ENCODE measurements at places on chromosomes 7 and 10. TPM values are rescaled to one million over a fixed set of nuclear protein-coding genes. Genes with fewer than 3 reads are reported as not detected.

Gene HEPACAM2
- total RNA-seq, result not detected

- DNase-seq, result peak; percentile 60
- H3K27ac ChIP-seq, result no peak overlapping the region
- H3K36me3 ChIP-seq, result no peaks in the 10 kb centered on the region
- no peak overlapping the region for H3K4me3 ChIP-seq
- no peaks in the 10 kb centered on the region for H3K27me3 ChIP-seq
Measured at GRCh38 chr10:122276611-122277208, 5.6 kb downstream of the BTBD16 start.

Gene UPF2
- 10.2 TPM for total RNA-seq

Gene URGCP
- total RNA-seq, result 36.8 TPM

DNA sequence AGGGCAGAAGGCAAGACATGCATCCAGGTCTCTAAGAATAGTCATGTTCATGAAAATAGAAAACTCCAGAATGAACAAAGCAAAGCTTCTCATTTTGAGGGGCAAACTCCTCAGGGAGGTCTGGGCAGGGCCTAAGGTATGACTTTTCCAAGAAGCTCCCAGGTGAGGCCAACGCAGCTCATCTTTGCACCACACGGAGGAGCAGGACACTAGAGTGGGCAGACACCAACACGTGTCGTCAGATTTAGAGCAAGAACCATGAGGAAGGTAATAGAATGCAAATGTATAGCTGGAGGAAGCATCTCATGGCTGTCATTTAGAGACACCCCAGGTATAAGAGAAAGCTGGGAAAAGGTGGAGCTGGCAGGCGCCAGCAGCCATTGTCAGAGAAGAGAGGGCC, 95.7 kb downstream of the WDFY4 start:
- H3K4me3 ChIP-seq, result no peak overlapping the region
- no peak overlapping the region for H3K27ac ChIP-seq
- DNase-seq, result no peak
- no peaks in the 10 kb centered on the region for H3K4me1 ChIP-seq
- no peaks in the 10 kb centered on the region for H3K36me3 ChIP-seq

Gene CALY
- not detected for total RNA-seq

- no peak for DNase-seq
- no peak overlapping the region for H3K4me3 ChIP-seq
- no peaks in the 10 kb centered on the region for H3K4me1 ChIP-seq
- H3K36me3 ChIP-seq, result no peaks in the 10 kb centered on the region
- no peaks in the 10 kb centered on the region for H3K27me3 ChIP-seq
- H3K27ac ChIP-seq, result no peak overlapping the region
Measured at GRCh38 chr10:45505311-45505710, 131.3 kb downstream of the ALOX5 start.

Gene NXPH1
- not detected for total RNA-seq

GRCh38 chr7:6111041-6111440, 79.9 kb downstream of the ANKRD61 start:
- no peaks in the 10 kb centered on the region for H3K27me3 ChIP-seq
- peaks cover 5% of the 10 kb centered on the region for H3K36me3 ChIP-seq
- no peak overlapping the region for H3K27ac ChIP-seq
- peaks cover 7% of the 10 kb centered on the region for H3K4me1 ChIP-seq
- H3K4me3 ChIP-seq, result no peak overlapping the region

Gene STMP1
- total RNA-seq, result 16.9 TPM

DNA sequence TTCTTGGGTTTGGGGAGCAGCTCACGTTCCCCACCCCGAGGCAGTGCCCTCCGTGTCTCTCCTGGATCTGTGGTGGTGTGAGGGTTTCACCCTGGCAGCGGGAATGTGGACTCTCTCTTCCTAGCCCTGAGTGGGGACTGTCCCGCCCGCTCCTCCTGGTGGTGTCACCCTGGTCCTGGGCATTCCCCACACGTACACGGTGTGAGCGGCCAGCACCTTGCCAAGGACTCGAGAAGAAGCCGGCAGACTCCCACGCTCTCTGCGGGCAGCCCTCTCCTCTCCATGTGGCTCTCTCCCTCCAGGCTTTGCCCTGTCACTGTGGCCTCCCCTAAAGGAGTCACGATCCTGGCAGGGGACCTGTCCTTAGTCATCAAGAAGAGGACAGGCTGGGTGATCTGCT, 24.0 kb downstream of the DPYSL4 start:
- H3K4me3 ChIP-seq, result no peak overlapping the region
- no peak overlapping the region for H3K27ac ChIP-seq
- H3K36me3 ChIP-seq, result no peaks in the 10 kb centered on the region
- no peaks in the 10 kb centered on the region for H3K27me3 ChIP-seq

Gene MTERF1
- total RNA-seq, result 4.0 TPM

Gene EN2
- total RNA-seq, result not detected
